Activated CD4-positive, alpha-beta T cell treated with anti-CD3 and anti-CD28 coated beads for 4 hours (primary cell): ENCODE measurements at places on chromosomes 1 and 21.

DNA sequence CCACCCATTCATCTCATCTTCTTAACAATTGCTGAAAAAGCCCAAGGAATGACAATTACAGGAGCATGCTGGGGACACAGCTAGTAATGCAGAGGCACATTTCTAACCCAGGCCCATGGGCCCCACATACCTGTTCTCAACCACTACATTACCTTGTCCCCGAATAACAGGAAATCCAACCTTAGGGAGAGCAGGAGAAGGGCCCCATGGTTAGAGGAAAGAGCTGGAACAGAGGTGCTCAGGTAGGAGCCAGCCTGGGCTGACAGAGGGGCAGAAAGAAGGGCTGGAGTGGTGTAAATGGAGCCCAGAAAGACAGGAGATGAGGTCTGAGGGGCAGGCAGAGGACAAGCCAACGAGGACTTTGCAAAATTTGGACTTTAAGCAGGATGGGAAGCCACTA lies 11.4 kb upstream of the S100A8 start:
- DNase-seq = no peak

- no peak for DNase-seq
Measured at GRCh38 chr1:44820328-44821239, 12.3 kb downstream of the BTBD19 start.

DNA sequence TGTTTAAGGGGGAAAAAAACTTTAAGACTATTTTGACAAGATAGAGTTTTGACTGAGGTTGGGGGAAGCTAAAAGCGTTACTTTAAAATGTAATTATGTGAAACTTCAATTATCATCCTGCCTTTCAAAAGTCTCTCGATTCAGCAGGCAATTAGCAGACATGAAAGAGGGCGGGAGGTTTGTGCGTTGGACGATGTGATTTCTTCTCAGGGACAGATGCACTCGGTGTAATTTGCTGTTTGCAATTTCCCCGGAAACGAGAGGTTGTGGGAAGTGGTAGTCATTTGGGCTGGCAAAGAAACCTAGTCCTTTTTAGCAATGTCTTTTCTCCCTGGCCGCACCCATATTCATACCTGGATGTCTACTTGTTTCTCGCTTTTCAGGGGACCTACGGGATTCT lies 27.1 kb downstream of the KAZN start:
- no peak for DNase-seq

GRCh38 chr1:213728593-213729536 lies 258.9 kb upstream of the PROX1 start:
- DNase-seq = no peak

- DNase-seq = no peak
Measured at GRCh38 chr1:29200906-29201594, 19.4 kb upstream of the SRSF4 start.

- DNase-seq = no peak
Measured at GRCh38 chr1:80892539-80892938, 908.2 kb upstream of the ADGRL2 start.

GRCh38 chr21:32257962-32258785 lies 20.7 kb downstream of the MIS18A start:
- DNase-seq = no peak

DNA sequence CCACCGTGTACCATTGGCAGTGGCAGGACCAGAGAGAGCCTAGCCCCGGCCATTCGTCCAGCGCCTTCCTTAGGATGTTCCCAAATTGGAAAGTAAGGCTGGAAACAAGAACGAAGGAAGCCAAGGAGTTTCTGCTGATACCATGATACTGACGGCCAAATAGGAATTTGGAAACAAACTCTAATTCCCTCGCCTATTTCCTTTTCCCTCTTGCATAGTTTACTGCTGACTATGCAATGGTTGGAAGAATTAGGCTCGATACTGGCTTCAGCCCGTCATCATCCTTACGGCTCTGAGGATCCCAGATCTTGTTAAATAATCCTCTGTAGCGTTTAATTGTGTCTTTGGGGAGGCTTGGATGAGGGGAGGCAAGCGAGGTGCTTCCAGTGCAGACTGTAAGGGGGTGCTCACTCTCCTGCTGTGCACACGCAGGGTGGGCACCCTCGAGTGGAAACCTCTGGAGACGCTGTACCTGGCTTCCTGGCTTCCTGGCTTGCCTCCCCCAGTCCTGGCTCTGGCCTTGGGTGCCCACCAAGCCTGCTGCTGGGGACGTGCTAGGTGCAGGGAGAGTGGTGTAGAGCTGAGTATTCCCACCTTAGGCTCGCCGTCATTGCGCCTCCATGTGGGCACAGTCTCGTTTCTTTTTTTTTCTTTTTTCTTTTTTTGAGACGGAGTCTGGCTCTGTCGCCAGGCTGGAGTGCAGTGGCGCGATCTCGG lies 27.4 kb upstream of the CAMTA1 start:
- DNase-seq = no peak

- no peak for DNase-seq
Measured at GRCh38 chr1:51442616-51443015, 76.5 kb downstream of the EPS15 start.

DNA sequence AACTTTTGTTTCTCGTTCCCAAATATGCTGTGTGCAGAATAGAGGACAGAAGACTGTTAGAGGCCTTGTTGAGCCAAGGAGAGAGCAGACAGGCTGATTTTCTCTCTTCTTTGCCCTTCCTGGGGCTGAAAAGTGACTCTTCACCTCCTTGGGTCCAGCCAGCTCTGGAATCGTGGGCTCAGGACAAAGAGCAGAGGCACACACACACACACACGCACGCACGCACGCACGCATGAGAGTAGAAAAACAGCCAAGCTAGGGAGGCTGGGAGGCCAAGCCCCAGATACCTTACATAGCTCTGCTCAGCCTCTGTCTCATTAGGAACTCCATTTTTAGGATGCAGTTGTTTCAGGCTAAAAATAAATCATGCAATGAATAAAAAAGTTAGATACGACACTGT lies at the start of gene CASQ2:
Gene CASQ2, minus strand, starts transcription at position 166 of the 400 bp plus-strand sequence. CDS start 173 bp downstream, outside the sequence.
- DNase-seq = no peak

GRCh38 chr1:205286335-205286950 lies 35.1 kb downstream of the NUAK2 start:
- DNase-seq = peak; percentile 31

- DNase-seq = no peak
Measured at GRCh38 chr1:67749844-67750690, 65.1 kb downstream of the GADD45A start.

- DNase-seq = no peak
Measured at GRCh38 chr1:204879351-204879750, 8.7 kb downstream of the NFASC start.

DNA sequence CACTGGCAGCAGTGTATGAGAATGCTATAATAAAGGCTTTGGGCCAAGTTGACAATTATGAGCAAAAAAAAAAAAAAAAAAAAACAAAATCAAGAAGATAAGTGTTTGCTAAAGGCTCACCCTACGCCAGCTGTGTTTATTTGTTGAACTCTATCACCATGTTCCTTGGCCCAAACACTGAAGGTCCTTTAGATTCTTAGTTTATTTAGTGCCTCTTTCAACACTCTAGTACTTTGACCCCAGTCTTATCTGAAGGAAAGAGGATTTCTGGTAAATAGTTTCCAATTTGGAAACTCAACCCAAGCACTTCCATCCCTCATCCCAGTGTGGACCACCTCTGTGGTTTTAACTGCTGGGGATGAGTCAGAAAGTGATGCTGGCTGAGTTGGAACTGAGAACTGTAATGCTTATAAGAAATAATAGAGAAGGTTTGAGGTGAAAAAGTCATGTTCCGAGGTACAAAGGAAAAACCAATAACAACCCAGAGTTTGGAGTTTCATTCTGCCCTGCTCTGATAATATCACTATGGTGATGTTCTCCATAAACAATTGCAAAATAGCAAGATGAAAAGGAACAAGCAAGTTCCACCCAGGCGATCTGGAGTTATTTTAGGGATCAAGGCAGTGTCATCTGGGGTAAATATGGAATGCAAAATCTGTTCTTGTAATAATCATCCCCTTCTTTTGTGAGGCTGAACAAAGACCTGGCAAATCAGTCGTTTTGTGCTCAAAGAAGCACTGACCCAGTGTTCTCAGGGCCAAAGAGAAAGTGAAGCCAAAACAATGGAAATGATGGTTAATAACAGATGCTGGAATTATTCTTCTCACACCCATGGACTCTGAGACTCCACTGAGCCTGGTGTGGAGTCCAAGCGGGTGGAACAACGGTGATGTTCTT lies 19.7 kb upstream of the CAPZB start:
- no peak for DNase-seq

GRCh38 chr1:20211511-20211931 lies 25.2 kb upstream of the PLA2G2C start:
- no peak for DNase-seq

GRCh38 chr1:232101231-232101630 lies 474.6 kb downstream of the DISC1 start:
- DNase-seq = no peak

GRCh38 chr1:86416343-86416742 lies 7.6 kb upstream of the CLCA2 start:
- no peak for DNase-seq

- DNase-seq = no peak
Measured at GRCh38 chr1:185426848-185427247, 109.8 kb upstream of the IVNS1ABP start.

- no peak for DNase-seq
Measured at GRCh38 chr1:77447669-77448068, 165.8 kb downstream of the AK5 start.

DNA sequence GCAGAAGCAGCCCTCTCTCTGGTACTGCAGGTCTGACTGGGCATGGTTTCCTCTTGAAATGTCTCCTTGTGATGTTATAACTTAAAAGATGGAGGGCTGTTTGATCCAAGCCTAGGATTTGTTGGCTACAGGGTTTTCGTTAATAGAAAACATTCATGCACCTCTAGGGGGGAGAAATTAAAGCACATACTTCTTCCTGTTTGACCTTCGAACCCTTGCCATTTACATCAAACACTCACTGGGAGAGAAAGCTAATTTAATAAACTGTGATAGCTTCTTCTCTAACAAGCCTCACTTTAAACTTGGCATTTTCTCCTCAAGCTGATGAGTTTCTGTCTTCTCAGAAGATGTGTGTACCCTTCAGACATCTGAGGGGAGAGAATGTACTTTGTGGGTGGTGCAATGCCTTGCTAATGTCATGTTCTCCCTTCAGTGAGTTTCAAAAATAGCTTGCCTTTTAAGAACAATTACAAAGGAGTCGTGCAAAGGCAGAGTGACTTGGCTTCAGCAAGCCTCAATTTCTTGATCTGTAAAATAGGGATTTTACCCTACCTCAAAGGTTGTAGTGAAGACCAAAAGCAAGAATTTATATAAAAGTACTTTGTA lies 20.4 kb downstream of the CACHD1 start:
- no peak for DNase-seq

GRCh38 chr1:221621683-221622082 lies 120.2 kb downstream of the DUSP10 start:
- DNase-seq = no peak

DNA sequence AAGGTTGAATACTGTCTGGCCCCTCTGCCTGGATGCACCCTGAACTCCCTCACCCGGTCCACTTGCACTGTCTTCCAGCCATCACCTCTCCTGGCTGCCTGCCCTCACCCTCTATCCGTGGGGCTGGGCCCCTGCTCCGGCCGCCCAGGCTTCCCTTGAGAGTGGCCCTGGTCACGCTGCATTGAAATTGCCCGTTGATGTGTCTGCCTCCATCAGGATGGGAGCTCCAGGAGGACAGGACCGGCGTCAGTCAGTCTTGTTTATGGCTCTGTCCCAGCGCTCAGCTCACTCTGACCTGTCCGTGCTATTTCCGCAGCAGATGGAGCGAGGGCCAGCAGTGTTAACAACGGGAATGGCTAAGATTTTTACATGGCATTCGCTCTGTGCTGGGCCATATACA lies 34.9 kb downstream of the FOXO6 start:
- no peak for DNase-seq

DNA sequence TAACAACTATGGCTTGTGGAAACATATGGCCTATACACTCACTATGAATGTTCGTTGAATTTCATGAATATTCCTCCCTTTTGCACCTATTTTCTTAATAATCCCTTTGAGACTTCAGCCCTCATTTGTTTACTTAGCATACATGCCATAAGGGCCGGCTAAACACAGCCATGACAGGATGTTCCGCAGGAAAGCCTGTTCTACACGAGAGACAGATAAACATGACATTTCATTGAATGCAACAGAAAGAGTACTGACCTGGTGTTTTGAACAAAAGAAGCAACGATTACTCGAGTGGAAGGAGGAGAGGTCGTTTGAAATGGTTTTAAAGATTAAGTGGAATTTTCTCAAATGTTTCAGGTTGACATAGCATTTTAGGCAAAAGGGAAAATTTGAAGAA lies 459.5 kb upstream of the CXADR start:
- no peak for DNase-seq

GRCh38 chr1:234838182-234838581 lies 228.2 kb upstream of the IRF2BP2 start:
- DNase-seq = no peak

DNA sequence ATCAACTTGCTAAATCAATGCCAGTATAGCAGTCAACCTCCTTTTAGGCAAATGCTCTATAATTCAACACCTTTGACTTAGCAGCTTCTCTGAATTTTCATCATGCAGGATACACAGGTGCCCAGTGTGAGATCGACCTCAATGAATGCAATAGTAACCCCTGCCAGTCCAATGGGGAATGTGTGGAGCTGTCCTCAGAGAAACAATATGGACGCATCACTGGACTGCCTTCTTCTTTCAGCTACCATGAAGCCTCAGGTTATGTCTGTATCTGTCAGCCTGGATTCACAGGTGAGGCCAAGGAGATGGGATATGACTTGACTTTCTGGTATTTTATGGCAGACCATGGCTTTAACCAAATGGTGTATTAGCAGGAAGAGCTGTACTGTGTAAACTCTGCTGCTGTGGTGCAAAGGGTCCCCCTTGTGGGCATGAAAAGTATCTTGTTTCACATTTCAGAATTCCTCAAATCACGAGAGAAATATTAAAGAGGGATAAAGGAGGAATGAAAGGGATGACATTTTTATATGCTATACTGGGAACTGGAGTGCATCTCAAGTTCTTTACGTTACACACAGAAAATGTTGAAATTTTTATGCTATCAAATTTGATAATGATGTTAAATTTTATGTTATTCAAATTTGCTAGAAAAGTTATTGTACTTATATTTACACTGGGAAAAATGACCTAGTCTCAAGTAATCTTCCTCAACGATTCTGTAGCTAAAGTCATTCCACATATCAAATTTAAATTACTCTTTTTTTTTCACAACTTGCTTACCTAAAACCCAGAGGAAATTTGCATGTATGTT lies 88.9 kb downstream of the CRB1 start:
- DNase-seq = peak; percentile 8

GRCh38 chr1:160374306-160375110 lies 7.6 kb downstream of the NHLH1 start:
- DNase-seq = no peak

- DNase-seq = no peak
Measured at GRCh38 chr1:40421431-40422384, 28.6 kb upstream of the ZFP69B start.

DNA sequence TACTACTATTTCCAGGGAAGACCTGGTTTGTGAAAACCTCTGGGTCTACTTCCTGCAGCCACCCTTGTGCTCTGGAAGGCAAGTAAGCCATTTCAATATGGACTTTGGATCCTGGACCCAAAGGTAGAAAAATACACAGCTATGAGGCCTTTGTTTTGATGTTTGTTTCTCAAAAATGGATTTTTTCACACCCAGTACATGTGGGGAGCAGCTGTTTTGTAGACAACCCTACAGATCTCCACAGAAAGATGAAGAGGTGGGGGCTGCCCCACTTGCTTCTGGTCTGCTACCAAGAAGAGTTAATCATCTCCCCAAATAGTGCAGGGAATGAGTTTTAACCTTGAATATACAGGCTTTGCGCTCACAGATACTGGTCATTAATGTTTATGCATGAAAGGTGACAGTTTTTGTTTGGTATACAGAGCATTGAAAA lies 29.2 kb downstream of the ZNF281 start:
- no peak for DNase-seq

- DNase-seq = no peak
Measured at GRCh38 chr1:192639607-192640368, 3.8 kb downstream of the RGS13 start.
